ENCODE measurements at places on chromosomes 12 and 14.

DNA sequence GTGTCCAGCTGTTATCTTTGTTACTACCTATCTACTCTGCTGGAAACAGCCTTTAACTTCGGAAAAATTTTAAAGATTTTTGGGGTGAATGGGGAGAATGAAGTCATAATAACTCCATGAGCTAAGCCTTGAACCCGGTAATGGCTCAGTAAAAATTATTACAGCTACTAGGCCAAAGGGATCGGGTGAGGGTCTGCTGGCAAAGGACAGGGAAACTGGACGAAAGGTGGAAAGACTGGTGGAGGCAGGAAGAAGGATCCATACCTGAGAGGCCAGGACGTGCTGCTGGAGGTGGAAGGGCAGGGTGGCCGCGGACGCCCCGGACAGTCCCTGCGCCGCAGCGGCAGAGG, 10.1 kb downstream of the TBX3 start:
- no peak for DNase-seq

- DNase-seq: no peak
Measured at GRCh38 chr12:19447386-19447785, 8.1 kb downstream of the AEBP2 start.

DNA sequence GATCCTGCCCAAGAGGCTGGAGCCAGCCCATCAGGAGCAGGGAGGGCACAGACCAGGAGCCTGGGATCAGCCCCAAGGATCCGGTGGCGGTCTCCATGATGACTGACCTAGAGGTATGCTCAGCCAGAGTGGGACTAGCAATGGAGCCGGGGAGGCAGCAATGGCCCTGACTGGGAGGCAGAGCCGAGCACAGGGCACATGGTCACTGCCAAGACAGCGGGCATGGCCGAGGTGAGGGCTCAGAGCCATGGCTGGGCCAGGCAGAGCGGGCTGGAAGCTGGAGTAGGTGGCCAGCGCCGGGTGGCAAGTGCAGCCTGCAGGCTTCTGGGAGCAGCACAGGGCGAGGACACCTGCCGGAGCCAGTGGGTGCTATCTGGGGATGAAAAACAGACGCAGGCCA, 259.3 kb downstream of the BCL11B start:
- DNase-seq: no peak

- no peak for DNase-seq
Measured at GRCh38 chr14:26381405-26381804, 216.4 kb downstream of the NOVA1 start.

- no peak for DNase-seq
Measured at GRCh38 chr12:98162906-98163678, 352.3 kb upstream of the TMPO start.

Data from foreskin melanocyte (primary cell).